Cardiac septum (tissue), 1 donor: ENCODE measurements at places on chromosomes 12 and 14. TPM values are rescaled to one million over a fixed set of nuclear protein-coding genes. Genes with fewer than 3 reads are reported as not detected.
A peak's percentile ranks its signal among the peaks of the same experiment; 100 is the strongest.

Gene COL2A1
- total RNA-seq, result 0.13 TPM

Gene KLRG1
- 3.1 TPM for total RNA-seq

- DNase-seq, result no peak
Measured at GRCh38 chr12:55641595-55641994, 4.9 kb downstream of the OR10P1 start.

DNA sequence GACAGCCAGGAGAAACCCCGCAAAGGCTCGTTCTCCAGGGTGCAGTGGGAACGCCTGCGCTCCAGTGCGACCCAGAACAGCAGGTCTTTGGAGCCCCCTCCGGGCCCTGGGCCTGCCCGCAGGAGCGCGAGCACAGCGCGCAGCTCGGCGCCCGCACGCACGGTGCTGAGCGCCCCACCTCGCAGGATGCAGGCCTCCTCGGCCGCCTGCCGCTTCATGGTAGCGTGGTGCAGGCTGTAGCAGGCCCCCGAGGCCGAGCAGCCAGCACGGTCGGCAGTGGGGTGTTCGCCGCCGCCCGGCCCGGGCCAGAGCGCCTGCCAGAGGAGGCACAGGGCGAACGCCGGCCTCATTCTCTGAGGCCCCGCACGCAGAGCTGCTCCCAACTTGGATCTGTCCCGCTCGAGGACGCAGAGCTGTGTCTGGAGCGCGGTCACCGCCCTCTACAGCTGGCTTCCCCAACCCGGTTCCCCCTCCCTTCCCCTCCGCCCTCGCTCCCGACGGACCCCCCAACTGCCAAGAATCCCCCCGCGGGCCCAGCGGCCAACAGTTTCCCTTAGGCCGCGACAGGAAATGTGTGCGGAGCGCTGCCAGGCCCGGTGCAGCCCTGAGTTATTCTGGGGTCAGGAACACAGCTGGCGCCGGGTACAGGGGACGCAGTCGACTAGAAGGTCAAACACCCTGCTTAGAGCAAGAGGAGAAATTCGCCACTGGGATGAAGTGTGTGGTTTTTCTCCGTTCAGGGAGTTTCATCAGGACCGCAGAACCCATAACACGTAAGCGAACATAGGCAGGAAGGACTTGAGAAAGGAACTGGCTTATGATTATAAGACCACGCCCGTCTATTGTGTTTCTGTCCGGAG lies at the start of gene CLEC14A:
CLEC14A (minus strand) TSS at position 421 of the 860 bp plus-strand sequence; CDS start at position 350, 71 bp downstream.
- peak; percentile 89 for DNase-seq

GRCh38 chr12:22256041-22256441 lies 78.5 kb downstream of the ST8SIA1 start:
- no peak for DNase-seq

Gene SERPINA5
- 1.2 TPM for total RNA-seq

Gene AMN
- not detected for total RNA-seq
